Fibroblast of the aortic adventitia (primary cell): ENCODE measurements at places on chromosomes 6 and 20.

DNA sequence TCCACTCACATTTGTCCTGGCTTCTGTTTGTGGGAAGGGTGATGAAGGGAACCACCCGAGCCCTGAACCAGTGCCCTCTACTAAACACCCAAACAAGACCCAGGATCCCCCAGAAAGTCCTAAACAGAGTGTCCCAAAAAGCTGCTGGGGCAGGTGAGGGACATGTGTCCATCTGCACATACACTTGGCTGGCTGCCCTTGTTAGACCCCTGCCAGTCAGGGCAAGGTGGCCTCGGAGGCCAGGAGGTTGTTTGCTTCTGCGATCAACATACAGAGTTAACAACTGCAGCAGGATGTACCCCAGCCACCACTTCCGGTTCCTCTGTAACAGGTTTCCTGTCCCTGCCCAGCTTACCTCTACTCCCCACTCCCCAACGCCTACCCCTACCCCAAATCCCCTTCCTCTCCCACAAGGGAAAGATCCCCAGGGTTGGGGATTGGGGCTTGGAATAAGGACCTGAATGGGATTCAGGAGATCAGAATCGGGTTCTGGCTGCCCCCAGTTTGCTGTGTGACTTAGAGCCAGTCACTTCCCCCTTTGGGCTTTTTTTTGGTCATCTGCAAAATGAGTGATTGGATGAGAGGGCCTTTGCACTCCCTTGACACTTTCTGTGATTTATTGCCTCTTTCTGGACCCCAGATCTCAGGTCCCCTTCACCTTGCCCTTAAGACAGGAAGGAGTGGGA lies 13.9 kb downstream of the DEF6 start:
- DNase-seq = no peak

GRCh38 chr20:41408156-41408794 lies 41.7 kb upstream of the EMILIN3 start:
- no peak for DNase-seq

DNA sequence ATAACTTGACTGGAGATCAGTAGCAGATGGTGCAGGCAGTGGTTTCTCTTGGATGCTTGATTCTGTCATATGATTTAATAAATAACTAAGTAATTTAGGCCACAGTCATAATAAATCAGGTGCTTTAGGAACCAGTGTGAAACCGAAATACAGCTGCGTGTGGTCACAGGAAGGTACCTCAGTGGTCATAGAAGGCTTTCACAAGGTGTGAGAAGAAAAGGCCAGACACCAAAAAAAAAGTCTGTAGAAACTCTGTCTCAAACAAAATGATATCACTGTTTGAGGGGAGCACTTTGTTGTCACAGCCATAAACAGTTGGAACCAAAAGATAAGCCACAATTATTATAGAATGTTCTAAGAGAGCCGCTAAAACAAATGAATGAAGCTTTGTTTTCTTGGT lies 56.5 kb downstream of the ARMC2 start:
- DNase-seq = no peak

DNA sequence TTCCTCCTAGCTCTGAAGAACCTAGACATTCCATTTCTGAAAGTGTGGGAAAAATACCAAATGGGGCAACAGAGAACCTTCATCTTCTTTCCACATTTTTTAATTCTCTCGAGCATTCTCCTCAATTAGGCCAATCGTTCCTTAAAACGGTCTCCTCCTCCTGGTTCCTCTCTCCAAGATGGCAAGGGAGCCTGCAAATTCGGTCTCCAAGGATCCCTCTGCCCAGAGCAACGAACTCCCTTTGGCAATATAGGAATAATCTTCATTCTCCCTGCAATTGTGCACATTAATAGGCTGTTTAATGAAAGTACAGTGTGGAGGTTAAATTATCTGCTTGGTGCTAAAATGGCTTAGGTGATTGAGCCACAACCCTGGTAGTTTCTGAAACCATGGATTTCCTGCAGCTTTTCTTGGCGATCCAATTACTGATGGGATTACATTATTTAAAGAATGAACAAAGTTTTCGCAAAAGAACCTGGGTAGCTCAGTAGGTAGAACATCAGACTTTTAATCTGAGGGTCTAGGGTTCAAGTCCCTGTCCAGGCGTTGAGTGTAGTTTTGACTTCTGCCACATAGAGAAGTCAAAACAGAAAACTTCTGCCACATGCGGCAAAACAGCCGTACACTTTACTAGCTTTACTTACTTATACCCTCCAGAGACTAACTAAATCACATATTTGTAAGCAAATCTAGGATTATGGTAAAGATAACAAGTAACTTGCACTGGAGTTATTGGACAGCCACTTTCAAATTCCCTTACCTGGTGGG lies 102.9 kb upstream of the ZNF184 start:
- no peak for DNase-seq

DNA sequence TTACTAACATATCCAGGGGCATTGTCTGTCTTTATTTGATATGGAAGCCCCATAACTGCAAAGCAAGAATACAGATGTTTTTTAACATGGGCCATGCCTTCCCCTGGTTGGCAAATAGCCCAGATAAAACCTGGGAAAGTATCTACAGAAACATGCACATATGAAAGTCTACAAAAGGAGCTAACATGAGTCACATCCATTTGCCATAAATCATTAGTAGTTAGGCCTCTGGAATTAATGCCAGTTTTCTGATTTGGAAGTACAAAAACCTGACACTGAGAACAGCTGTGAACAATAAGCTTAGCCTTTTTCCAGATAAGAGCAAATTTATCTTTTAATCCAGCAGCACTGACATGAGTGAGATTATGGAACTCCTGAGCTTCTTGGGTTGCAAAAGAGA lies 418.0 kb upstream of the IMPG1 start:
- DNase-seq = no peak

GRCh38 chr6:55827818-55828522 lies 47.4 kb downstream of the BMP5 start:
- no peak for DNase-seq

- DNase-seq = no peak
These were observed 684 bp downstream of the ZNFX1 start for GRCh38 chr20:49276961-49277785.
